Inflammatory macrophage (primary cell): ENCODE measurements at places on chromosomes 13 and 19.

DNA sequence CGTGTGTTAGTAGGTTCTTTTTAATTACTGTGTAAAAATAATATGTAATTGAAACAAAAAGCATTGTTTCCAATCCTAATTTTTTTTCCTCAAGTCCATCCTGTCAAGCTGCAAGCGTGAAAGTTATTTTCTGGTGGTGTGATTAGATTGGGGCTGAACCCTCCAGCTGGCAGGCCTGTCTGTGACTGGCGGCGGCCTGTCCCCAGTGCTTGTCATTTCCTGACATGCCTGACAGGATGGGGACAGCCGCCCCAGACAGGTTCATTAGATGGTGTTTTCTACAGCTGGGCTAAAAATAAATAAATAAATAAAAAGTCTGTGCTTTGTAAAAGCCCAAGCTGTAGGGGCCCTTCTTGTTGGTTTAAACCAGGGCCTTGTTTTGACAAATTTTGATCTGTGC is 53.7 kb upstream of the MAB21L1 start:
- DNase-seq: no peak

GRCh38 chr13:52177276-52177675 is 17.9 kb upstream of the NEK3 start:
- DNase-seq: no peak

GRCh38 chr13:42969565-42970172 is 22.4 kb downstream of the EPSTI1 start:
- peak; percentile 74 for DNase-seq

- DNase-seq: no peak
Measured at GRCh38 chr19:17953869-17954268, 13.0 kb upstream of the KCNN1 start.

DNA sequence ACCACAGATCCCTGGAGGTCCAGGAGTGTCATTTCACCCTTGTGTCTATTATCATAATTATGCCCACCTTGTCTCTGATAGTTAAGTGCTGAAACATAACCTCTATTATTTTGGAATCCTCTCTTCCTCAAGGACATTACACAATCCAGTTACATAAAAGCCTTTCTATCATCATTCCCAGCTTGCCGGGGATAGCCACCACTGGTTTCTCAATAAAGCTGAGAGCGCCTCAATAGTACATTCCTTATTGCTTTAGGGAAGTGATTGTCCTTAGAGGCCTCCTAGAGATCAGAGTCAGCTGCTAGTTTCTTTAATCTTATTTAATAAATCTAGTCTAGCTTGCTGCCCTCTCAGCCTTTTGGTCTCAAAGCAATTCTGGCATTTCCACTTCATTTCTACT is 490.0 kb upstream of the ATXN8OS start:
- DNase-seq: no peak
